SIG-M5 (cell line): ENCODE measurements at places on chromosomes 3 and 15.

DNA sequence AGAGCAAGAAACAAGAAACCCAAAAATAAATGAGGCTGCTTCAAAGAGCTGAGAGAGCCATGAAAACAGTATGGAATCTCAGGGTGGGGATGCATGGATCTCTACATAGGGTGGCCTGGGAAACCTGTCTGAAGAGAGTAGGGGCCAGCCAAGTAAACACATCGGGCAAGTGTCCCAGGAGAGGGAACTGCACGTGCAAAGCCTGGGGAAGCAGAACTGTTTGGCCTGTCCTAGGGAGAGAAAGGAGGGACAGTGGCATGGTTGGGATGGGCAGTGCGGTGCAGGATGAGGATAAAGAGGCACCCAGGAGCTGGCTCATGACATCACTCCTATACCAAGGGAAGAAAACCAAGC, 269.0 kb upstream of the ST8SIA2 start:
- no peak for DNase-seq

DNA sequence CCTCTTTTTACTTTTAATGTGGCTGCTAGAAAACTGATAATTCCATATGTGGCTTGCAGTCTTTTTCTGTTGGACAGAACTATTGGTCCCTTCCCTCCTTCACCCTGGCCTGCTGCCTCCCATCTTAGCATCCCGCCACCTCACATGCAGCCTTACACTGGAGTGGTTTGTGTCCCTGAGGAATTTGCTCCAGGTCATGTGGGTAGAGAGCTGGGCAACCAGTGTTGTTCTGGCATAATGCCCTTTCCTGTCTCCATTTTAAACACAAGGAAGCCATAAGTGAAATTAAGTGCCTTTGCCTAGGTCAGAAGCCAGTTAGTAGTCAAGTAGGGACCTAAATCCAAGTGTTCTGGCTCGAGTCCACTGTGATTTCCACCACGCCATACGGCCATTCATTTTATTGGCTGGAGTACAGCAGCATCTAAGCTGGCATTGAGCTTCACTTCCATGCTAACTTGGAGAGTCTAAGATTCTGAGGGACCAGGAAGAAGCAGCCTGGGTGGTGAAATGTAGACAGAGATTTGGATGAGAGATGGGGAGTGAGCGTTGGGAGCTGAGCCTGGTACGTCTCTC, 46.0 kb upstream of the PLXNA1 start:
- no peak for DNase-seq

DNA sequence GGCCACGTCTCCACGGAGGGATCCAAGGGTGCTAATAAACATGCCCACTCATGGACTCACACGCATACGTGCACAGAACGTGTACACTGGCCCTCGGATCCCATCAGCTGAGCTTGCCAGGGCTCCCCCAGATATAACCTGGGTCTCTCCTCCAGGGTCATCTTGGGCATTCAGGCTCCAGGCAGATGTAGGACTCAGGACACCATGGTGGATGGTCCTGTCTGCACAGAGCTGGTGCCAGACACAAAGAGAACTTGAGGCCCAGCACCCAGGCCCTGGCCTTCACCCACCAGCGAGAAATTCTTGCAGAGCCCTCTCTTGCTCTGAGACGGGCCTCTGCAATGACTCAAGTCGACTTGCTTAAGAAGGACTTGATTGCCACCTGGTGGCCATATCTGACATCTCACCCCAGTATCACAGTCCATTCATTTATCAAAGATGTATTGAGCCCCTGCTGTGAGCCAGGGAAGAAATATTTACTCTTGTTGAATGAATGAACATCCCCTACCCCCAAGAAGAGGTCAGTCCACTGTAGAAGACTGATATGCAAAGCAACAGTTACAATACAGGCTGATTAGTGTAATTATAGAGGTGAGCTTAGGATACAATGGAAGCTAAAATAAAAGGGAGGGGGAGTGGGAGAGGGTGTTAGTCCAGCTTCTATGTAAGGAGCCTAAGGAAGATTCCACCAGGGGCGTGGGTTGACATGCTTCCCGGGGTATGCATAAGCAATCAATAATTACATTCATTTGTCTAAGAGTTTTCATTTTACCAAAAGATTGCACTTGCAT, 34.2 kb upstream of the VPS8 start:
- DNase-seq = peak; percentile 25

DNA sequence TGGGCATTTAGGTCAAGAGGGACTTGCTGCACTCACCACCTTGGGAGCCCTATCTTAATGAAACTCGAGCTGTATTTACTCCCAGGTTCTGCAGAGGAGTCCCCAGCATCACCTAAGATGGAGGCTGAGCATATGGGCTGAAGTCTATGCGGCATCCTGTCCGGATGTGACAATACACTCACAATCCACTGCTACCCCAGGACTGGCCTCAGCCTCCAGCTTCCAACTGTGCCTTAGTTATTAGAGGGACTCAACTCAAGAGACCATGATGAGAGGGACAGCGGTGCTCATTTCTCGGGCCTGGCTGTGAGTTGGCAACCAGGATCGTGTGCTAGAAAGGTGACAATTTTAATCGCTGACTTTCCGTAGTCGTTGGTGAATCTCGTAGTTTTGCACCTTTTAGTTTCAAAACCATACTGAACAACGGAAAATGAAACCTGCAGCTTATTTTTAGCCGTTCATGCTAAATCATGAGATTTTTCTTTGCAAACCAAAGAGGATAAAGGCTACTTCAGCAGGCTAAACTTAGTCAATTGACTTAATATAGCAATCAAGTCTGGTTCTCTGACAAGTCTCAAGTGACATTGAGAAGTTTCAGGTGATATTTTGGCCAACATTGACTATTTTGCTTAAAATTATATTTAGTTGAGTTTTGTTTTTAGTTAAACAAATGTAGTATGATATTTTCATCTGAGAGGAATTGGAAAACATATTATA, 11.1 kb downstream of the ZBTB38 start:
- DNase-seq = no peak

DNA sequence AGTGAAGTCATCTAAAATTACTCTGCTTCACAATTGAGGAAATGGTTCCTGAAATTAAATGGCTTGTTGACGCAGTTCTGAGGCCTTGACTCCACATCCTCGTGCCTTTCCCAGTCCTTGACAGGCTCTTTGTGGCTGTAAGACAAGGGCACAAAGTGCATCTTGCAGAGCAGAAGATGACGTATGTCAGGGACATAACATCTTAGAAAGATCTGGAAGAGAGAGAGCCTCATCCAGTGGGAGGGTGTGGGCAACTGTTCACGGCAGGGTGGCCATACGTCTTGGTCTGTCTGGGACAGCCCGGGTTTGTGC, 91.0 kb downstream of the CHRNA7 start:
- DNase-seq = no peak

DNA sequence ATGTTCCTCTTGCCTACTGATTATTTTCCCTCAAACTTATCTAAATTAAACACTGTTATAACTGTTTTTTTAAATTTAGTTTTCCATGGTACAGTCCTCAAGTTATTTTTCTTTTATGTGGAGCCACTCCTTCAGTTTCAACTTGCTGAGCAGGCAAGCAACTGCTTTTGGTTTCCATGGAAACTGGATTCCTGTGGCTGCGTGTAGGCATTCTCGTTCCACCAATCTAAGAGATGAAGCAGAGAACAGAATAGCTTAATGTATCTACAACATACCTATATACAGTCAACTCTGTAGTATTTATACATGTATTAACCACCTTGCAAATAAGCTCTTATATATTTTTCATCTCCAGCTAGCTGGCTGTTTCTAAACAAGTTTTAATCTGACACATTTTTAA, 25.8 kb upstream of the ANXA2 start:
- no peak for DNase-seq

DNA sequence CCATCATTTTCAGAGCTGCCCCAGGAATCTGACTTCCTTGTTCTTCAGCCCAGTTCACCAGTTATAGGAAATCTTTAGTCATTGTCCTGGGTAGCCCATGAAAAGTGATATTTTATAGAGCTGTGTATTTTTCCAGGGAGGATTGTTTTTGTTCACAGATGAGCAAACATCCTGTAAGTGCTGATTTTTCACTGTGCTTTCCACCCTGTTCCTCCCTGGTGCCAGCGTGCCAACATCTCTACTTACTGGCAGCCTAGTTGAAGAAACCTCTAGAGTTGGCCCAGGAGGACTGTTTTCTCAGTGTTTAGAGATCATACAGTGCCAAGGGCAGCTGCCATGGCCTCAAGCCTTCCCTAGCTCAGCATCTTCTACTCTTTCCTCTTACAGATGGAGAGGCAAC, 41.3 kb downstream of the ST6GAL1 start:
- no peak for DNase-seq

DNA sequence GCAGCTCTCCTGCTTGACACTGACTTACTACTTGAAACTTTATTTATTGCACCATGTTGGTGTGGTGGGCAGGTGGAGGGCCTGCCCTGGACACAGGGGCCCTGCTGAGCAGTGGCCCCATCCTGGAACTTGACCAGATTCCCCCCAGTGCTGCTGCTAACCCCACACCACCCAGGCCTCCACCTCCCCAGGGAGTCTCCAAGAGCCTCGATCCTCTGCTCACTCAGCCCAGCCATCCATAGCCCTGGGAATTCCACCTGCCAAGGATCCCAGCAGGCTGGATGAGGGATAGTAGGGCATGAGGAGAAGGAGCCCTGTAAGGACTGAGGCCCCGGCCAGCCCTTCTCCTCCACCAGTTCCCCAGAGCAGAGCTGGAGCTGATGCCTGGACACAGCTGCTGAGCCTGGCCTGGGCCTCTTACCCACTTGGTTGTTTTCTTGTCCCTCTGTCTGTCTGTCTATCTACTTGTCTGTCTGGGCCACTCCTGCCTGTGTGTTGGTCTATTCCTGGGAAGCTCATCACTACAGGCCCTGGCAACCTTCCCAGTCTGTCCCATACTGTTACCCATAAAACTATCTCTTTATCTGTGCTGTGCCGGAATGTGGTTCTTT, 2.8 kb downstream of the CHAC1 start:
- no peak for DNase-seq

DNA sequence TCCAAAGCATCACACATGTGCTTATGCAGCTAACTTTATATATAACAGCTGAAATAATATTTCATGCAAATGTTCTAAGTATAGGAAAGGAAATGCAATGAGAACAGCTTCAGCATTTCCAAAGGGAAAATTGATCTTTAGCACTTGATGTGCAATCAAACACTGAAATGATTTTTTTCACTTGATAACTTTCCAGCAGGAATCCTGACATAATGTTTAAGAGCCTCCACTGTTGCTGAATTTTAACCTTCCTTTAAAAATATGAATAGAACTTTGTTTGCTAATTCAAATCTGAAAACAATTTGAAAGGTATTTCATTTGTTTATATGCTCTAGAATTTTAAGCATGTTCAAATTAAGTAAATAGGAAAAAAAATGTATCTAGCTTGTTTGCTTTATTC, 96.9 kb upstream of the STRIT1 start:
- DNase-seq = no peak

GRCh38 chr3:24272875-24273274, 221.8 kb downstream of the THRB start:
- DNase-seq = no peak

- DNase-seq = no peak
Observed at GRCh38 chr3:69671082-69671952, 67.9 kb upstream of the MITF start.

DNA sequence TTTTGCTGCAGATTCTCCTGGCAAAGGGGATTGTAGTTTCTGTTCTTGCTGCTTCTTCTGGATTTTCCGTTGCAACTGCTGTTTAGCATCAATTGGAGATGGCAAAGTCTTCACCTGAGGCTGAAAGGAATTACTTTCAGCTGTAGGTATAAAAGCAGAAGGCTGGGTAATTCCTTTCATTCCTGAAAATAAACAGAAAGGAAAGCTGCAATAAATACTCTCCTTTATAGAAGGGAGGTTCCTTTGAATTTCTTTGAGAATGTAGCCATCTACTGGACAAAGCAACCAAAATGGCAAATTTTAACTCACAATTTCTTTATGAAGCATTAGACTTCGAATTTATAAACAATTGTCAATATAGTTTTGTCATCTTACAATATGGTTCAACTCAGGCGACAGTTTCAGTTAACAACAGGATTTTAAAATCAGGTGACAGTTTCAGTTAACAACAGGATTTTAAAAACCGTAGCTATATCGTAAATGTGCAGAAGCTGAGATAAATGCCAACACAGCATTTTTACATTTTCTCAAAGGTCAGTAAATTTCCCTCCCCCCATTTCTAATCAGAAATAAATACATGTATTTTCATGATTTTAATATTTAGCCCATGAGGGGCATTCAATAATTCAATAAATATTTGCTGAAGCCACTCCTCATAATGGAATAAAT, 104.9 kb upstream of the NEDD4 start:
- DNase-seq = no peak
